ENCODE measurements at places on chromosomes 7 and 10. TPM values are rescaled to one million over a fixed set of nuclear protein-coding genes. Genes with fewer than 3 reads are reported as not detected.

PLXNA4 gene
- total RNA-seq = 46.1 TPM

RAMP3 gene
- total RNA-seq = 166 TPM

DPYSL4 gene
- total RNA-seq = not detected

SPDYE5 gene
- not detected for total RNA-seq

GSAP gene
- 37.0 TPM for total RNA-seq

MYL10 gene
- not detected for total RNA-seq

PRPS1L1 gene
- total RNA-seq = not detected

SCIN gene
- total RNA-seq = 11.9 TPM

GIMAP7 gene
- total RNA-seq = 24.3 TPM

ACTR3C gene
- total RNA-seq = 2.0 TPM

ZYX gene
- total RNA-seq = 57.6 TPM

Measured in subcutaneous adipose tissue (tissue), 4 donors.